DND-41 (cell line): ENCODE measurements at places on chromosomes 13 and 19.

GRCh38 chr13:25169356-25169755 lies 2.7 kb downstream of the AMER2 start:
- no peak for DNase-seq

- no peak for DNase-seq
These were observed 221.5 kb upstream of the TSHZ3 start for GRCh38 chr19:31570718-31571117.

- no peak for DNase-seq
These were observed 116.2 kb downstream of the OLFM4 start for GRCh38 chr13:53144826-53145225.

DNA sequence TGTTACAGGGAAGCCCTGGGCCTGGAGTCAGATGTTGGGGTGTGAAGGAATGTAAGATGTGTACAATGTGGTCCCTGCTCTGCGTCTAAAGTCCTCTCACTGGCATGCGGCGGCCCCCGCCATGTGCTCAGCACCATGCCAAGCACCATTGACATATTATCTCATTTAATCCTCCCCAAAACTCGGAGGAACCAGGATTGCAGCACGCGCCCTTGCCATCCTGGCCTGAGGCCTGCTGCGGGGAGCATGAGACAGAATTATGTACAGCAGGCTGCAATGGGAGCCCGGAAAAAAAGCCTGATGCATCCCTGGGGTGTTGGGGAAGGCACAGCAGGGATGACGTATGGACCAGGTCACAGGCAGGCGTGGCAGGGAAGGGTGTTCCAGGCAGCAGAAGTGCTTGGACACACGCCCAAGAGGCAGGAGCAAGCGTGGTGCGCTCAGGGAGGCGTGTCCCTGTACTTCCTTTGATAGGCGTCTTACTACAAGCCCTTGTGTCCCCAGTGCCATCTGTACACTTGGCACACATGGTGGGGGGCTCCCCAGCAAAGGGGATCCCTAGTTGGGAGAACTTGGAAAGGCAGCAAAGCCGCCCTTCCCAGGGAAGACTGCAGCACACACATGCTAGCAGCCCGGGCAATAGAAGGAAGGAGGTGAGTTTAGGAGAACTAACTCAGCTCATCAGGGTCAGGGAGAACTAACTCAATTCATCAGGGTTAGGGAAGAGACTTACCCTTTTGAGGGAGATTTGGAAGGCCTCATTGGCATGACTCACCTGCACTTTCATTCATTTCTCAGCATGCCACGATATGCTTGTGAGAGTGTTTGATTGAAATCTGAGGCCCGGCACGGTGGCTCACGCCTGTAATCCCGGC lies 3.4 kb downstream of the EVI5L start:
- no peak for DNase-seq

DNA sequence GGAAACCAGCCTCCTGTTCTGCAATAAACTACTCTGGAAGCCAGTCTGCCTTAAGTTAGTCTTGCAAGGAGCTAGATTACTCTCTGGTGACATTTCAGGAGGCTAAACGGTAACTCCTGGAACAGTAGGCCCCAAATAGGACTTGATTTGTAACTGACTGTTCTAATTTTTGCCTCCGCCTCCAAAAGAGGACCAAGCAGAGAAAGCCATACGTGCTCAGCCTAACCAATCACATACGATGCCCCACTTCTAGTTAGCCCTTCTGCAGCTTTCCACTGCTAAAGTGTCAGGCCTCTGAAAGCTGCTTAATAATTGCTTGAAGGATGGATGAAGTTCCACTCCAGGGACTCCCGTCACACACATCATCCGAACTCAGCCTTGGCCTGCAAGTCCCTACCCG lies 744 bp downstream of the ZNF805 start:
- no peak for DNase-seq
